Glutamatergic neuron (in vitro differentiated cells): ENCODE measurements at places on chromosomes 5 and 9.

DNA sequence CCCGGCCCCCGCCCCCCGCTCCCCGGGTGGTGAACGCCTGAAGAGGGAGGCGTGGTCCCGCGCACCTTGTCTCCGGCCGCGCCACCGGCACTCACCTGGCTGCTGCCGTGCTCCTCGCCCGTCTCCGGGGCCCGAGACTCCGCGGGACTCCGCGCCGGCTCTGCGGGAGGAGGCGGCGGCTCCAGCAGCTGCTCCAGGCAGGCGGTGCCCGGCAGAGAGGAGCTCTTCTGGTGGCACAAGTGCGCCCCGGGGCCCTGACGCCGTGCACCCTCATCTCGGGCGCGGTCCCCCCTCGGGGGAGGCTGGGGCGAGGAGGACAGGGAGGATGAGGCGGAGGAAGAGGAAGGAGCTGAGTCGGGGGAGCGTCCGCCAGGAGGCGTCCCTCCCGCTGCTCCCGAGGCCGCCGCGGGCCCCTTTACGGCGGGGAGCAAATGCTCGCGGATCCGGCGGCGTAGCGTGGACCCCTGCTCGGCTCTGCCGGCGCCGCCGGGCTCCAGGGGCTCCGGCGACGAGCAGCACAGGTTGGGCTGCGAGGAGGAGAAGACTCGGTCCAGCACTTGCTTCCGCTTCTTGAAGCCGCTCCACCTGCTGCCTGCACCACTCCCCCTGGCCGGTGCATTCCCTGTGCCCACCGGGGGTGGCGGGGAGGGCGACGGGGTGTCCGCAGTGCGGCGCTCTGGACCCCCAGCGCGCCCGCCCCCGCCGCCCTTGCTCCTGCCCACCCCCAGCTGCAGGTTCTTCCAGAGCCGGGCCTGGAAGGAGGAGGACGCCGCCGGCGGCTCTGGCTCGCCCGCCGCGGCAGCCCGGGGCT is 928 bp downstream of the MCTP1 start:
- peak overlapping the region; percentile 84 for H3K4me3 ChIP-seq
- H3K36me3 ChIP-seq = no peaks in the 10 kb centered on the region
- no peak overlapping the region for H3K27ac ChIP-seq
- peak; percentile 69 for DNase-seq
- peaks cover 12% of the 10 kb centered on the region for H3K27me3 ChIP-seq

DNA sequence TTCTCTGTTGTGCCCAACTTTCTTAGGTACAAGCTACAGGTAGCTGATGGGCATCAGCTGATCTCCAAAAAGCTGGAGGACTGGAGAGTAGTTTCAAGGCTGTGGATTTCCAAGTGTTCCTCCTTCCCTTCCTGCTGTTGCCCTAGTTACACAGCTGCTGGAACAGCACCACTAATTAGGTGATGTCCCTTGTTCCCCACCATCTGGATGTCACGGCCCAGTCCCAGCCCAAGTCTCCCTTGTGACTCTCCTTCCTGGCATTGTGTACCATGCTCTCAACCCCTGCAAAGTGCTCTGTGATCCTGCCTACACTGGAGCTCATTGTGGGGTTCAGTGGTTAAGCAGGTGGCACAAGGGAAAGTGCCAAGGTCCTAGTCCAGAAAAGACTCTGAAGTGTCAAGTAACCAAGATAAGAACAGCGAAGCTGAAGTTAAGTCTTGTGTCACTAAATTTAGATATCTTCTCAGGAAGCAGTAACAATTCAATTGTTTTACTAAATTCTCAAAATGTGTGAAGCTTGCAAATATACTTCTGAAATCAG is 604.5 kb downstream of the ISL1 start:
- peak overlapping the region; percentile 64 for H3K4me3 ChIP-seq
- H3K27ac ChIP-seq = peak overlapping the region; percentile 86
- no peaks in the 10 kb centered on the region for H3K36me3 ChIP-seq
- DNase-seq = no peak

DNA sequence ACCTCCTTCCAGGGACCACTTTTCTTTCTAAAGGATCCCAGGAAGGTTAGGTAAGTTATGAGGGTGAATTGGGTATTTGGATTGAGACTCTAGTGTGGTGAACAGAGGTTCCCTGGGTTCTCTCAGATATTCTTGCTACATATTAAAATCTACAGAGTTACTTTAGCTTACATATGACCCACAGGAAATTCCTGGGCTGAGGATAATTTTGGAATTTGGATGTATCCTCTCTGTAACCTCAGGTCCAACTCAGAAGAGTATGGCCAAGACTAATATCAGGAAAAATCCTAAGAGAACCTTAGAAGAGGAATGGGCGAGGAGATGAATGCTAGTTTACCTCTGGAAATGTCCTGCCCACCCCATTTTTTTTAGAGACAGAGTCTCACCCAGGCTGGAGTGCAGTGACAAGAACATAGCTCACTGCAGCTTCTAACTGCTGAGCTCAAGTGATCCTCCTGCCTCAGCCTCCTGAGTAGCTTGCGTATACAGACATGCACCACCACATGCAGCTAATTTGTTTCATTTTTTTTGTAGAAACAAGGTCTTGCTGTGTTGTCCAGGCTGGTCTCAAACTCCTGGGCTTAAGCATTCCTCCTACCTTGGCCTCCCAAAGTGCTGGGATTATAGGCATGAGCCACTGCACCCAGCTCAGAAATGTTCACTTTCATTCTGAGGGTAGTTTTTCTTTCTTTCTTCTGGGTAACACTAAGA is 196.4 kb downstream of the ARHGEF28 start:
- DNase-seq = no peak
- no peak overlapping the region for H3K27ac ChIP-seq
- peaks cover 2% of the 10 kb centered on the region for H3K4me1 ChIP-seq

DNA sequence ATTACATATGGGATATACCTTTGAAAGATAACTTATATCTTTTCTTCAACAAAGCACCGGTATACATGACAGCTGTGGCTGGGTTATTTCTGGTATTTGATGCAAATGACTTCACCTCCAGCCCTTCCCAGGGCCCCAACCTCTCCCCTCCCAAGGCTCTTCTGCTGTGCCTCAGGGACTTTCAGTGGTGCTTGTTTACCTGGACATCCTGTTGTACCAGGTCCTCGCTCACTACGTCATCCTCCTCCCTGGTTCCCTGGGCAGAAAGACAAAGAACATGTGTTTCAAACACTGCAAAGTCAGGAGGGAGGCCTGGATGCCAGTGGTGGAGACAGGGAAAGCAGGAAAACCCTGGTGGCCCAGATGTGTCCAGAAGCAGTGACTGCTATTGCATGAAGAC is 23.4 kb downstream of the ANXA6 start:
- H3K36me3 ChIP-seq = peaks cover 20% of the 10 kb centered on the region
- no peak overlapping the region for H3K27ac ChIP-seq
- H3K4me3 ChIP-seq = no peak overlapping the region
- DNase-seq = no peak

DNA sequence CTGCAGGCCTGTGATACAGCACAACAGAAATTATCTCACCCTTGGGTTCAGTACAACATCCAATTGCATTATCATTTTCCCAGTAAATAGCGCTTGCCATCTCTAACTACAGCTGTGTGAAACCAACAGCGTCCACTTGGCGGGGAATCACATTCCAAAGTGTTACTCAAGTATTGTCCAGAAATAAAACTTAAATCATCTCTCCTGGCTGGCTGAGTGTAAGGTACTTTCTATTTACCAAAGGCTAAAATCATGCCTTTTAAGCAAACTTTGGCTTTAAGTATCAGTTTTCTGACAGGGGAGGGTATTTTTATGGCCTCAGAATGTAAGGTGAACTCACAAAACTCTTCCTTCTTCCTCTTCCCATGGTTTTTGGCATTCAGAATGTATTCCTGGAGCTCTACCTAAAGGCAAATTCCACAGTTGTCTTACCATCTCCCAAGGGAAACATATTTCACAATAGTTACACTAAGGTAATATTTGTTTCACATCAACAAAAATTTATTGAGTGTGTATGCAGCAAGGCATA is 205.6 kb upstream of the MPDZ start:
- H3K36me3 ChIP-seq = no peaks in the 10 kb centered on the region
- H3K4me3 ChIP-seq = no peak overlapping the region
- no peak overlapping the region for H3K27ac ChIP-seq
- no peak for DNase-seq
- no peaks in the 10 kb centered on the region for H3K27me3 ChIP-seq
- no peaks in the 10 kb centered on the region for H3K4me1 ChIP-seq

DNA sequence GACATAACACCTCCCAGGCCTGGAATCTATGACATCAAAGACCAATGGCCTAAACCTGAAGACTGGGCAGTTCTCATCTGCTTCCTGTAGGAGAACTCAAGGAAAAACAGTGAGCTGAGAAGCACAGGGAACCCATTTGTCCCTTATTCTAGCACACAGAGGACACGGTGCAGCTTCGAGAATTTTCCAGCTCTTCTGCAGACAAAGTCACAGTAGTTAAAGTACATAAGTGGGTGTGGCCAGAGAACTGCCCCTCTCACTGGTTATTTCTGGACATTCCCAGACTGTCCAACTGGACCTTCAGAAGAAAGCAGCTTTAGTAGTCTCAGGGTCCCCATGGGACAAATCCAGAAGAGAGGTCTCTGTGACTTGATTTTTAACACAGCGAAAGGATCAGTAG is 114.6 kb downstream of the KLHL3 start:
- DNase-seq = no peak
- peaks cover 1% of the 10 kb centered on the region for H3K27me3 ChIP-seq
- no peak overlapping the region for H3K27ac ChIP-seq

GRCh38 chr5:41414598-41414997 is 95.8 kb downstream of the PLCXD3 start:
- no peaks in the 10 kb centered on the region for H3K27me3 ChIP-seq
- H3K4me1 ChIP-seq = no peaks in the 10 kb centered on the region
- DNase-seq = no peak
- no peak overlapping the region for H3K4me3 ChIP-seq

GRCh38 chr5:88854769-88855168 is 28.2 kb downstream of the MEF2C start:
- no peak overlapping the region for H3K27ac ChIP-seq
- H3K27me3 ChIP-seq = no peaks in the 10 kb centered on the region
- H3K4me3 ChIP-seq = no peak overlapping the region
- no peak for DNase-seq
- H3K36me3 ChIP-seq = peaks cover 15% of the 10 kb centered on the region

- no peak overlapping the region for H3K4me3 ChIP-seq
- H3K4me1 ChIP-seq = no peaks in the 10 kb centered on the region
- no peaks in the 10 kb centered on the region for H3K27me3 ChIP-seq
- no peak for DNase-seq
- H3K27ac ChIP-seq = no peak overlapping the region
Measured at GRCh38 chr5:165334201-165334600, 1828.8 kb downstream of the MAT2B start.

GRCh38 chr9:35834260-35835215 is 5.5 kb downstream of the TMEM8B start:
- H3K36me3 ChIP-seq = peaks cover 16% of the 10 kb centered on the region
- H3K27ac ChIP-seq = no peak overlapping the region
- H3K4me3 ChIP-seq = peak overlapping the region; percentile 39

- H3K27ac ChIP-seq = no peak overlapping the region
- DNase-seq = no peak
- H3K4me3 ChIP-seq = no peak overlapping the region
- H3K36me3 ChIP-seq = no peaks in the 10 kb centered on the region
Measured at GRCh38 chr5:36417668-36418067, 116.0 kb upstream of the RANBP3L start.

DNA sequence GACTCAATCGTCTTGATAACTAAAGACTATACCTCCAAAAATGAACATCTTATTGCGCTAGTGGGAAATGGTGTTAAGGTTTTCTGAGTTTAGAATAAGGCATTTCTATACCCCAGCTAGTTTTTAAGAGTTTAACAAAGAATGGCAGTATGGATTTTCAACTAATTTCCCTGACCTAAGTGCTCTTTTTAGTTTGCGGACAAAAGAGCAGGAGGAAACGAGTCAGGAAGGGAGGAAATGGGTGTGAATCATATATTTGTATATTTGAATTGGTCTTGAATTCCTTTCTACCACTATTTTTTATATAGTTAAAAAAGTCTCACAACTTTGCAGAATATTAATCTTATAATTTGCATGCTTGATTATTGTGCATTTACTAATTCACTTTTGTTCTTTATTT is 516.3 kb upstream of the ZNF608 start:
- H3K27me3 ChIP-seq = peaks cover 3% of the 10 kb centered on the region
- no peak for DNase-seq
- no peak overlapping the region for H3K4me3 ChIP-seq
- H3K4me1 ChIP-seq = peaks cover 7% of the 10 kb centered on the region

DNA sequence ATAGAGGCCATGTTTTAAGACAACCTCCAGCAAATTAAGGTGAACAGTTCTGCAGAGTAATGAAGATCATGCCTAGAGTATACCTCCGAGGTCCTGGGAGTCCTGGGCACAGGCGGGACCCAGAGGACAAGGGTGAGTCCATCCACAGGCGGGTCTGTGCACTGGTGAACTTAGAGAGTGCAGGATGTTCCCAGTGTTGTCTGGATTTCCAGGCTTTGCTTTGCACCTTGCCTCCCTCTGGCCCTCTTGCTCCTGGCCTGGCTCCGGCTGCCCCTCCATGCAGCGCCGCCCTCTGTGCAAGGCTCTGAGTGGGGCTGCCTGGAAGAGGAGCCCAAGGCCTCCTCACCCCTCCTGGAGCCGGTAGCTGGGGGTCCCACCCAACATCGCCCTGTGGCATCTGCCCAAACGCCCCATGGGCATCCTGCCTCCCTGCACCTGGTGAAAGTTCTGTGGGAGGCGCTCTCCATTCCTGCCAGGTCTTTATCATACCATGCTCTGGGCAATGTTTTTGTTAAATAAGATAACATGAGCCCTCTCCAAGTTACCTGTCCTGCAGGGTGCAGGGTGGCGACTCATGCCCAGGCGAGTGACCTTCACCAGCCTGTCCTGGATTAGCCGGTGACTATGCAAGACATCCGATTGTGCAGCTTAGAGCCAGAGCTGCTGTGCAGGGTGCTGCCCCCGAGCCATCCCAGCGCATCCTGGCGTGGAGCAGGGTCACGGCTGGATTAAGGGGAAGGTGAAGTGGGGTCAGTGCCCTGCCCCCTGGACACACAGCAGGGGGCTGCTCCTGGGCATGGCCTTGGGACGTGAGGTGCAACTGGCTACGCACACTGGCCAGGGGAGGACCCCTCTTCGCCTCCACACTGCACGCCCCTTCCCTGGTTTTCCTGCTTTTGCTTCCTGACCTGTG is 41.3 kb upstream of the LPCAT1 start:
- H3K4me1 ChIP-seq = peaks cover 2% of the 10 kb centered on the region
- H3K27ac ChIP-seq = no peak overlapping the region
- peaks cover 12% of the 10 kb centered on the region for H3K36me3 ChIP-seq
- no peaks in the 10 kb centered on the region for H3K27me3 ChIP-seq

GRCh38 chr5:116144103-116144502 is 59.3 kb downstream of the COMMD10 start:
- H3K36me3 ChIP-seq = no peaks in the 10 kb centered on the region
- no peak for DNase-seq
- H3K4me3 ChIP-seq = no peak overlapping the region
- no peaks in the 10 kb centered on the region for H3K27me3 ChIP-seq

GRCh38 chr5:158819840-158820620 is 279.7 kb downstream of the EBF1 start:
- DNase-seq = no peak
- H3K36me3 ChIP-seq = peaks cover 12% of the 10 kb centered on the region
- H3K27ac ChIP-seq = no peak overlapping the region
- H3K4me1 ChIP-seq = peaks cover 59% of the 10 kb centered on the region
